ENCODE measurements at places on chromosomes 13 and 19.
A peak's percentile ranks its signal among the peaks of the same experiment; 100 is the strongest.

DNA sequence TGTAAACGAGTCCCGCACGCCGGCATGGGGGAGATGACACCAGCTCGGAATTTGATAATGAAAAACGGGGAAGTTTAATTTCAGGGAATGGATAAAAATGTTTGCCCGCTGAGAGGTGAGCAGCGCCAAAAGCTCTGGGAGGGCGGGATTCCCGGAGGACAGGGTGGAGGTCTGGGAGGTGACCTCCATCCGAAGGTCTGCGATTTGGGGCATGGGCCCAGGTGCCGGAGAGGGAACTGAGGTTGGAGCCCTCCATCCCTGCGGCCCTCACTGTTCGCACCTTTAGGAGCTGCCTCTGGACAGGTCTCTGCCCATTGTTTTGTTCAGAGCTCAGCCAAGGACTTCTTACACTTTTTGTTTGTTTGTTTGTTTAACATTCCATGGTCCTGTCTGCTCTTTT lies 129.8 kb downstream of the URI1 start:
- no peak for DNase-seq

DNA sequence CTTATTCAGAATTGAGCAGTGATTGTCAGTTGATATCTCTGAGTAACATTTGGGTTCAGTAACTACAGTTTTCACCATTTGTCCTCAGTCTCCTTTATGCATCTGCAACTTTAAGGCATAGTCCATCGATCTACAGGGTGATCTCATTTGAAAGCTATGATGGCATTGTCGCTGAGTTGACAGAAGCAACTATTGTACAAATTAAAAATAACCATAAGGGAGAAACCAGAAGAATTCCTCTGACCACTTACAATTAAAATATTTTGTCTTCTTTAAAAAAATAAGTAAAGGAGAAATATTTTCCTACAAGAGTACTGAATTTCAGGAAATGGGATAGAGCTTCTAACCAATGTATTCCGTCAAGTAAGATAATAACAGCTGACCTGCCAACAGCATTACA lies 30.6 kb downstream of the RAP2A start:
- no peak for DNase-seq

- DNase-seq: peak; percentile 36
Observed at GRCh38 chr13:45728759-45729158, 26.6 kb downstream of the CBY2 start.

- peak; percentile 62 for DNase-seq
Observed at GRCh38 chr19:35114353-35115176, 1.1 kb upstream of the FXYD3 start.

DNA sequence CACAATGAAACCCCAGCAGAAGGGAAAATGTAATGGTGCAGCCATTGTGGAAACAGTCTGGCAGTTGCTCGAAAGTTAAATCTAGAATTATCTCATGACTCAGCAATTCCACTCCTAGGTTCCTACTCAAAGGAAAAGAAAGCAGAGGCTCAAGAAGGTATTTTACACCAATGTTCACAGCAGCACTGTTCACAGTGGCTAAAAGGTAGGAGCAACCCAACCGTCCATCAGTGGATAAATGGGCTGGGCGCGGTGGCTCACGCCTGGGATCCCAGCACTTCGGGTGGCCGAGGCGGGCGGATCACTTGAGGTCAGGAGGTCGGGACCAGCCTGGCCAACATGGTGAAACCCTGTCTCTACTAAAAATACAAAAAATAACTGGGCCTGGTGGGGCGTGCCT lies 25.9 kb downstream of the ZFR2 start:
- no peak for DNase-seq

DNA sequence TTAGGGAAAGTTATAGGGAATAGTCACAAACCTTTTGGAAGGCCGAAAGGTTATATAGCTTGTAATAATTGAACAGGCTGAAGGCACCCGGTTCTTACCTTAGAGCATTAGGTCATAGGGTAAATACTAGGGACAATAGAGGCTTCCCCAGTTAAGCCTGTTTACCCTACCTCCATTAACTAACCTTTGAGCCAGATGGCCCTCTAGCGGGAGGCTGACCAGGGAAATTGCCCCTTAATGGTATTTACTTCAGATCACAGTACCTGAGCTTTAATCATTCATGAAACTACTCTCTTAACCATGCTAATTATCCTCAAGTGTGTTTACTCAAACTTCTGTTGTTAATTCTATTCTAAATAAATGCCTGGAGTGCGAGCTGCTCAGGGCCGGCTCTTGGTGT lies 20.4 kb upstream of the ZNF83 start:
- no peak for DNase-seq

GRCh38 chr13:48723168-48723567 lies 69.4 kb downstream of the CYSLTR2 start:
- no peak for DNase-seq

GRCh38 chr13:26377038-26377437 lies 123.1 kb downstream of the CDK8 start:
- DNase-seq: peak; percentile 48

DNA sequence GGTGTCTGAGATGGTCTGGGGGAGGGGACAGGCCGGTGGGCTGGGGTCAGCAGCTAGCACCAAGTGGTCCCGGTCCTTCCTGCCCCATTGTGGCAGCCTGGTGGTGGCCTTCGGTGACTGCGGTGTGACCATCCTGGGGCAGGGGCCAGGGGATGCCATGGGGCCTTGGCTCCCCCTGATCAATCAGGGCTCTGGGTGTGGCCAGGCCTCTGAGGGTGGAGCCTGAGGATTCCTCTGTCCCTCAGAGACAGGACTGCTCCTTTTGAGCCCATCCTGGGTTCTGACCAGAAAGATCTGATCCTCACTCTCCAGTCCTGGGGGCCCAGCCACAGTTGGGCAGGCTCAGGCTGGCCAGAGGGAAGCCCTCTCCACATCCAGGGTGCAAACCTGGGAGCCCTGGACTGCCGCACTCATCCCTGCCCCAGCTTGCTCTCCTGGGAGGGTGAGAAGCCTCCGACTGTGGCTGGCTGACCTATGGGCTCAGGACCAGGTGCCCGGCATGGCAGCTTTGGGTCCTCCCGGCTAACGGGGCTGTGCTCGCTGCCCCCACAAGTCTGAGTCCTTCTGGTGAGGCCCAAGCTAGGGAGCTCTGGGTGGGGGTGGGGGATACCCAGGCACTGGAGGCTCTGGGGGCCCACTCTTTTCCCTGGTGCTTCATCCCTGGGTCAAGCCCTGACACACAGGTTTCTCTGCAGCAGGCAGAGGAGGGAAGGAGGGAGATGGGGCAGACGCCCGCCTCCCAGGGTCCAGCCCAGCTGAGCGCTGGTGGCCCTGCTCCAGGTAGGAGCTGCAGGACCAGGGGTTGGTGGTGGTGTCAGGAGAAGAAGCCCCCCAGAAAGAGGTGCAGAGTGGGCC lies 59.5 kb downstream of the IER2 start:
- DNase-seq: no peak

GRCh38 chr13:110944121-110944967 lies 29.5 kb upstream of the ANKRD10 start:
- peak; percentile 74 for DNase-seq

- DNase-seq: no peak
Observed at GRCh38 chr13:98771838-98772611, 19.6 kb upstream of the SLC15A1 start.

DNA sequence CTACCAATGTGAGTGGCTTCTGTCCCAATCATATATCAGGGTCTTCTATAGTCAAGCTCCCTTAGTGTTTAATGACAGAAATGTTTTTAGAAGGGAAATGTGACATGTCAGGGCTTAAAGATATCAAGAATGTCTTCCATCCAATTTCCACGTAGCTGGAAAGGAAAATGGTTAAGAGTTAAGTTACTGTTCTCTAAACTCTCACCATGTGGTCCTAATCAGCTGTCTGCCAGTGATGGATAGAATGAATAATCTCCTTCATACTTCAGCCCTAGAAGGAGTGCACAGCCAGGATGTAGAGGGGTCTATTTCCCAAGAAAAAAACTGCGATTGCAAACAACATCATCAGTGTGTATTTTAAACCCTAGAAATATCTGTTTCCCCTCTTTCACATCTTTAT lies 36.3 kb downstream of the FLT1 start:
- DNase-seq: no peak

DNA sequence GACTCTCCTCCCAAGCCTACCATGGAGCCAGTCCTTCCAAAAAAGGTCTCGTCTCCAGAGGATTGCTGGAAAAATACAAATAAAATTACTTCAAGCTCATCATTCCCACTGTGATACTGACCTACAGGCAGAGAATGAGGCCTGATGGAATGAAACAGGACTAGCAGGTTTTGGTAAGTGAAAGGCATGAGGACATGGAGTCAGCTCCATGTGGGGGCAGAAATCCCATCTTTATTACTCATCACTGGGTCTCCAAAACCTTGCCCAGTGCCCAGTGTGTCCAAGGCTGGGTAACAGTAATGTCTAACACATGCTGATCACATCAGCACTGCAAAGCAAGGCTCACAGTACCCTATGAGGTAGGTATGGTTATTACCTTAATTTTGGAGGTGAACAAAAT lies 235.4 kb downstream of the DNAJC15 start:
- DNase-seq: peak; percentile 90

- DNase-seq: no peak
Observed at GRCh38 chr19:2455851-2456570, 748 bp downstream of the LMNB2 start.

GRCh38 chr13:21054313-21054712 lies 7.1 kb downstream of the LATS2 start:
- no peak for DNase-seq

- no peak for DNase-seq
Observed at GRCh38 chr13:62356977-62357376, 941.3 kb upstream of the PCDH20 start.

DNA sequence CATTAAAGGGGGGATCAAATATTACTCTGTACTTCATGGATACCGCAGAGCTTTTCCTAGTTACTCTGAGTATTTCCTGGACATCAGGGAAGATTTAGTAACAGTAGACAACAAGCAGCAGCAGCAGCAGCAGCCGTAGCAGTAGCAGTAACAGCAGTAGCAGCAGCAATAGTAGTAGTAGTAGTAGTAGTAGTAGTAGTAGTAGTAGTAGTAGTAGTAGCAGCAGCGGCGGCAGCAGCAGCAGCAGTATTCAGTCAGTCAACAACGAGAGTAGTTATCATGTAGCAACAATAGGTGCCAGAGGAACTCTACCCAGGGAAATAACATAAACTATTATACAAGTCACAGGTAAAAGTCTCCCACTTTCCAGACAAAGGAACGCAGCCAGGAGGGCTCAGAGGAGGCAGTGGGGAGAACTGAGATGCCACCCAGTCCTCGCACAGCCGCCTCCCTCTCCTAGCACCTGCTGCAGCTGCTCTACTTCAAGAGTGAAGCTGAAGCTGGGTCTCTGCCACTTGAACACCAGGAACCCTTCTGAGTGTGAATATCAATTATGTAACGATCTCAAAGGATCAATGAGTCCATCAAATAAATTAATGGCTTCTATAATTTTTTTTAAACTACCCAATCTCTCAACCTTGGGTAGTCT lies 1.3 kb upstream of the DOCK9 start:
- DNase-seq: no peak

- peak; percentile 94 for DNase-seq
Observed at GRCh38 chr13:35978607-35979316, 152.4 kb downstream of the DCLK1 start.

- DNase-seq: no peak
Observed at GRCh38 chr13:110158226-110158625, 148.7 kb downstream of the COL4A1 start.

DNA sequence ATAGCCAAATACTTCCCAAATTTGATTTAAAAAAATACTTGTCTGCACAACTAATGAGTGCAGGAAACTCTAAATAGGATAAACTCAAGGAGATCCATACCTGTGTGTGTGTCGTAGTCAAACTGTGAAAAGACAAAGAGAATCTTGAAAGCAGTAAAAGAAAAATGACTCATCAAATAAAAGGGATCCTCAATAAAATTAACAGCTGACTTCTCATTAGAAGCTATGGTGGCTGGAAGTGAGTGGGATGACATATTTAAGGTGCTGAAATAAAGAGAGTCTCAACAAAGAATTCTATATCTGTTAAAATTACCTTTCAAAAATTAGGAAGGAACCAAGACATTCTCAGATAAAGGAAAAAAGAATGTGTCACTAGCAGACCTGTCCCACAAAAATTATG lies 13.7 kb downstream of the RNASEH2B start:
- DNase-seq: no peak

DNA sequence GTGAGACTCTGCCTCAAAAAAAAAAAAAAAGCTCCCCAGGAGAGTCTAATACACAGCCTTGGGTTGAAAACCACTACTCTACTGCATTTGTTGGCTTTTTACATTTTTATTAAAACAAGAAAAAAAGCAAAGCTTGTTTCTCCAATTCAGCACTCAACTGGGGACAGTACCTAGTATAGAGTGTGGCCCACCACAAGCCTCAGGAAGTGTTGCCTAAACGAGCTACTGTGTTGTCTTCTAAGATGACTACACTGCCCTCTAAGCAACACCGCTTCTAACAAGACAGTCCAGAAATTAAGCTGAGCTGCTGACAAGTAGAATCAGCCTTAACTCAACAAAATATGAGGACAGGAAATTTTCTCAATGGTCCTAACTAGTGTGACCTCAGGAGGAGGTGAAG lies 522.2 kb downstream of the FGF9 start:
- DNase-seq: no peak
